ENCODE measurements at places on chromosomes 4 and X.

DNA sequence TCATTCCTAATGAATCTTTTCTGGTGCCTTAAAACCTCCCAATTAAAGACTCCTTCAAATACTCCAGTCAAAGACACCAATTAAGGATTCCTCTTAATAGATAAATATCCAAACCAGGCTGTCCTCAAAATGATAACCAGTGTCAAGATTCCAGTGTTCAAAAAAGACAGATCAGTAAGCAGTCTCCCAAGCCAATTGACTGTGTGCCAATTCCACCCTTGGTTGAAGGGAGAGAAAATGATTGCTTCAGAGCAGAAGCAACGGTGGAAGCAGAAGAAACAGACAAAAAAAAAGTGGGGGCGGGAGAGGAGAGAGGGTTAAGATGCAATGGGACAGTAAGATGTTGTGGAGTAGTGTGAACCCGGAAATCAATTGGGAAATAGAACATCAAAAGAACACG is 216.0 kb upstream of the FTHL17 start:
- no peak for DNase-seq

- no peak for DNase-seq
Measured at GRCh38 chr4:17097362-17097761, 198.9 kb upstream of the LDB2 start.

DNA sequence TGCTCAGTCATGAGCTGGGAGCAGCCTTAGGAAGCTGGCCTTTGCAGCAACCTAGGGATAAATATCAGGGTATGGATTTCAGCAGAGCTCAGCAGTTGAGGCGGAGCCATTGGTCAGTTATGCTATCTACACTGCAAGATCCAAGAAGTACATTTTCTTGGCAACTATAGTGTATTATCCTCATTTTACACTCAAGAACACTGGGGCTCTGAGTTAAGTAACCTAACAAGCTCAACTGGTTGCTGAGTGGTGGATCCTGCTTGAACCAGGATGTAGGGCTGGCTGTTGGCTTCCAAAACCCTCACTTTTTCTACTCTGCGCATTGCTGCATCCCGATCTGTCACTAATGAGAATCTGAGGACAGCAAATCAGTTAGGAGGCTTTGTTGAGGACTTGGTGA is 1.5 kb upstream of the SCARB2 start:
- no peak for DNase-seq

DNA sequence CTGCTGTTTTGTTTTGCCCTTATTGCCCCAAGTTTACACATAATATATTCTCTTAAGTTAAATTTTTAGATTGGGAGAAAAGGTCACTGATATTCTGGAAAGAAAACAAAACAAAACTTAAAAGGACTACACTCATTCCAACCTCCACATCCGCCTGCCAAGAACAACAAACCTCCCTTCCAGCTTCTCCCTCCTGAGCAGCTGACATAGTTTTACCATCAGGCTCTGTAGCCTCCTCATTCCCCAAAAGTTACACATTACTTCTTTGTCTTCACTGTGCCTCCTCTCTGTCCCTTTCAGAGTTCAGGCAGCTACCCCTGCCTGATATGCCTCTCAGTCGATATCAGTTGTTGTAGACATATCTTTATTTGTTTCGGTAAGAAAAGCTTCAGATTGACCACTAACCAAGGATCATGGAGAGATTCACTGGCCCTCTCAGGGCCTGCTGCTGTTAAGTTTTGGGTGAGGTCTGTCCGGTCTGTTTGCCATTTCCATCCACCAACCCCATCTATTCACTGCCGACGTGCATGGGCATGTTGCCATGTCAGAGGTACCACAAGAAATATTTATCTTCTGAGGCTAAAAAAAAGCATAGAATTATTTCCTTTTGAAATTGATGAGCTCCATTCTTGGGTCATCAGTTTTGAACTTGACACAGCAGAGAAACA is 164.1 kb downstream of the GASK1B start:
- no peak for DNase-seq

DNA sequence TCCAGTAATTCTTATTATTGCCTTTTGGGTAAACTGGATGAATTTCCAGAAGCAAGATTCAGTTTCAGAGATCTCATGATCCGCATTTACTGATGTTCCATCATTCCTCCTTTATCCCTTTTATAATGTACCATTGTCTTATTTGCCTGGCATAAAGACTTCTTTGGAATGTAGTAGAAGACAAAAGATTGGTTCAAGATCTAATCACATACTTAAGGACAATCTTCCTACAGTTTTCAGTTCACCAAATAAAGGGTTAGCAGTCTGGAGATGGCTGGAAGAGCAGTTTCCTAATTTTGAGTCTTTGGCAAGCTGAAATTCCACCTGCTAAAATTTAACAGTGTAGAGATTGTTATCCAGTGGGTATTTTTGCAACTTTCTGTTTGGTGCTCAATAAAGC is 30.9 kb upstream of the HAND2 start:
- DNase-seq, result no peak

GRCh38 chr4:96952610-96953009 is 1112.7 kb downstream of the PDHA2 start:
- DNase-seq, result no peak

GRCh38 chr4:70705183-70706043 is 16.4 kb upstream of the RUFY3 start:
- DNase-seq, result peak; percentile 75

DNA sequence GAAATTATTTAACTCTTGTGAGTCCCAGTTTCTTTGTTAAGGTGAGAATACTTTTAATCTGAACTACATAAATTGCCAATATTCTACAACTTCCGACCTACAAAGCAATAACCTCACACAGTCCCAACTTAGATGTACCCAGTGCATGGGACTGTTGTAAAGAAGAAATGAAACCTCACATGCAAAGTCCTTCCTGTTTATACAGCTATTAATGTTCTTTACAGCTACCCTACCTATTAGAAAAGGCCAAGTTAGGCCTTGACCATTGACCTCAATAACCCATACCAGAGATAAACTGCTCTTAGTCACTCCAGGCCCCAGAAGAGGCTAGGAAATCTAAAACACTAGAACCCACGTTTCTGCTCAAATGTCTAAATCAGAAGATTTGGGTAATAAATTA is 920.1 kb upstream of the TENM3 start:
- DNase-seq, result no peak

DNA sequence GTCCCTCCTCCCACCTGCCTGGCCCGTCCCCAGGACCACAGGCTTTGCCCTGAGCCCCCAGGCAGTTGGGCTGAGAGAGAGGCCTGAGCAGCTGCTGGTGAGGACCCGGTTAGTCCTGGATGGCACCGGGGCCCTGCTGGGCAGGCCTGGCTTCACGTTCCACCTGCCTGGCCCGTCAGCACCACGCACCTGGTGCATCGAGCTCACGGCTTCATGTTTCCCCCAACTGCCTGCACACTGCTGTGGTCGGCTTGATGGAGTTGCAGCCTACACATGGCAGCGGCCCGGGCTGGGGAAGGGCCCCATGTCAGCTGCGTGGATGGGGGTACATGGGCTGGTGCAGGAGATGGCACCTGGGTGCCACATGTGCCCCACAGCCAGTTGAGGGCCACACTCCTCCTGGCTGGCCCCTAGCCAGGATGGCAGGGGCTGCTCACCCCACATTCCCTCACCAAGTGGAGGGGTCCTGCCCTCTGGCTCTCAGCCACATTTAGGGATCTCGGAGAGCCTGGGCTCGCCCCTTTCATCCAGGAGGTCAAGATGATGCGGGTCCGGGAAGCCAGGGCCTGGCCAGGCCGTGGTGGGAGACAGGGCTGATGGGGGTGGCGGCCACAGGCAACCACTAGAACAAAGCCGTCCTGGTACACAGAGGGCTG is 28.5 kb downstream of the NKX1-1 start:
- no peak for DNase-seq

- DNase-seq, result no peak
Measured at GRCh38 chr4:142016031-142016430, 379.6 kb downstream of the IL15 start.

GRCh38 chr4:145804116-145804515 is 124.2 kb downstream of the C4orf51 start:
- DNase-seq, result no peak

GRCh38 chrX:115547448-115547847 is 13.5 kb upstream of the PLS3 start:
- no peak for DNase-seq

DNA sequence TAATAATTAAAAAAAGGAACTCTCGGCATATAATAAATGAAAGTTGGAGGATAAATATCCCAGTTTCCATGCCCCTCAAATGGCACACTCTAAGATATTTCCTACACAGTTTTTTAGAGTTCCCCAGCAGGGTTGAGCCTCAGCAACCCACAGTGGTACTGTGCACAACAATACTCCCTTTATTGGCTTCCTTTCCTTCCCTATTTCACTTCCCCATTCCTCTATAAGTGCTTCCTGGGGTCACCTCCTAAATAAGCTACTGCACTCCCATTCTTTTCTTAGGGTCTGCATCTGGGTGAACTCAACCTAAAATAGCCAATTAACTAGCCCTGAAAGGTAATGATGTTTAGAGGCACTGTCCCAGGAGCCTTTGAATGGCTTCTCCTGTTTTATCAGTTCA is 76.4 kb upstream of the NHS start:
- DNase-seq, result no peak

- DNase-seq, result no peak
Measured at GRCh38 chr4:114673306-114673705, 74.7 kb downstream of the UGT8 start.

DNA sequence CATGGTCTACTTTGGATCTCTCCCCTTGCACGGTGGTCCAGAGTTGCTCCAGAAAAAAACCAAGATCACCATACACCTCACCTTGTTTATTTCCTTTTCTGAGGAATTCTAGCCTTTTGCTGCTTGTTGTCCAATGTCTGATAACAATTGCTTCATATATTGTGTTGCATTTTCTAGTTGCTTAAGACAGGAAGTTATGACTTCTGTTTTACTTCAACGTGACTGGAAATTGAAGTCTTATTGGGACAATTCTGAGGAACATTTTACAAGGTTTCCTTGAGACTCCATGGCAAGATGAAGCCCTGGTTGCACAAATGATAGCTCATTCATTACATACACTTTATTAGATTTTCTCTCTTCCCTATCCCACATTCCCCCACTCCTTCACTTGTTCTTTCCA is 5.2 kb downstream of the CXCL1 start:
- no peak for DNase-seq

GRCh38 chr4:101977076-101977475 is 186.5 kb downstream of the BANK1 start:
- no peak for DNase-seq

DNA sequence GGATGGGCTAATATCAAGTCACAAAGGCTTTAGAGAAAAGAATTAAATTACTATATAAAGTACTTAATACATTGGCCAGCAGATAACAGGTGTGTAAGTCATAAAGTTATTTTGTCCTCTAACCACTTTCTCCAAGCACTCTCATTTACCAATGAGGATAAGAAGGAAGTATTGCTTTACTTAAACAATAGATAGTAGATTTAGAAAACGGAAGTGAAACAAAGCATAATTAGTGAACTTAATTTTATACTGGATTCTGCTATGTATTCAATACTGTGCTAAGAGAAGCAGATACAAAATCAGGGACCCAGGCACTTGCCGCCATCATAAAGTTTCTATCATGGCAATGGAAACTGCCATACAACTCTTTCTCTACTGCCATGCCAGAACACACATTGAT is 24.0 kb downstream of the AFM start:
- DNase-seq, result no peak

GRCh38 chrX:102138064-102138463 is 4.2 kb downstream of the TCEAL6 start:
- DNase-seq, result no peak

- DNase-seq, result no peak
Measured at GRCh38 chrX:118250445-118250844, 95.5 kb upstream of the WDR44 start.
